Fibroblast of skin of right quadriceps (primary cell): ENCODE measurements at places on chromosomes 2 and 18.

GRCh38 chr2:42721898-42722297 is 42.0 kb downstream of the OXER1 start:
- no peak for DNase-seq

DNA sequence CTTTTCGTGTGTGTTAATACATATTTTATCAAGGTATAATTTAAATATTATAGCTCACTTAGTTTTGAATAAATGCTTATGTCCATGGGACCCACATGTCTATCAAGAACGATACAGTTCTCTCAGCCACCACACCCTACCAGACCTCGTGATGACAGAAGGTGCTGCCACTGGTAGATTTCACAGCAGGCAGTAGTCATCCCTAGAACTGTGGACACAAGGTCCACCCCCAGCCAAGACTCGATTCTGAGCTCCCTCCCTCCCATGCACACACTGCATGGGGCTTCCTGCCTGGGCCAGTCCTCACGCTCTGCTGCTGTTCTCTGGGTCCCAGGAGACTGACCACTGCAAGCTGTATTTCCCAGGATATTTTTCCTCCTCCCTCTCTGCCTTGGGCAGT is 26.5 kb upstream of the CREB1 start:
- peak; percentile 57 for DNase-seq

- DNase-seq = no peak
Observed at GRCh38 chr2:31192396-31192795, 24.9 kb downstream of the CAPN14 start.

DNA sequence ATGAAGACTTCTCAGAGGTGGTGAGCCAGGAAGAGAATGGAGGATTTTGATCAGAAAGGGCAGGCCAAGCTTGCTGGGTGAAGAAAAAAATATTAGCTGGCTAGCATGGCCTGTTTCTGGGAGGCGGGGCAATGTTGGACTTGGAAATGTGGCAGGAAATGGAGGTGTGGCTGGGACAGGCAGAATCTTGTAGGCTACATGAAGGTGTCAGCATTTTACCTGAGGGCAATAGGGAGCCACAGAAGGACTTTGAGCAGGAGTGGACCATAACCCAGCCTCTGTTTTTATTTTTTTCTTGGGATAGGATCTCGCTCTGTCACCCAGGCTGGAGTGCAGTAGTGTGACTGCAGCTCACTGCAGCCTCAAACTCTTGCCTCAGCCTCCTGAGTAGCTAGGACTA is 31.7 kb downstream of the EMX1 start:
- no peak for DNase-seq

GRCh38 chr2:216350214-216350791 is 22.0 kb downstream of the MARCHF4 start:
- peak; percentile 57 for DNase-seq

DNA sequence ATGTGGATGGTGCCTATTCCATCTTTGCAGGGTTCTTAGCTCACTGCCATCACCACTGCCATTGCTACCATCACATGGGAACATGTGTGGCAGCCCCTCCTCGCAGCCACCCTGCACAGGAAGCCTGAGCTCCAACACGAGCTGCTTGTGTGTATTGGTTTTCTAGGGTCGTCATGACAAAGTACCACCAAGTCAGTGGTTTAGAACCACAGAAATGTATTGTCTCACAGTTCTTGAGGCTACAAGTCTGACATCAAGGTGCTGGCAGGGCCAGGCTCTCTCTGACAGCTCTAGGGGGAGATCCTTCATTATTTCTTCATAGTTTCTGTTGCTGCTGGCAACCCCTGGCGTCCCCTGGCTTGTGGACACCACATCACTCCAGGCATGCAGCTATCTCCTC is 10.3 kb upstream of the IL1R2 start:
- no peak for DNase-seq

DNA sequence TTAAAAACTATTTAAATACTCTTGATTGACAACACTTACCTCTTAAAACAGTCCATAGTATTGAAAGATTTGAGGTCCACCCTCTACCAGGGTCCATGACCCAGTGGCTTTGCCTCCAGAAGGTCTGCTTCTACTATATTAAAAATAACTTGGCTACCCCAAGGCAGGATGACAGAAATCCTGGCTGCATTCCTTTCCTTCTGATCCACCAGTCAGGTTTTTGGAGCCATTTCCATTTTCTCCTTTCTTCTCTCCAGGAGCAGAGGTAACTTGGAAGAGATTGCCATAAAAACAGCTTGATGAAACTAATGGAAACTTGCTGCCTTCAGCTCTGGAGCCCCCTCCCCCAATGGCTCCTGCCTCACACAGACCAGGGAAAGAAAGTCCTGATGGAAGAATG is 2.6 kb upstream of the FAM171B start:
- no peak for DNase-seq

GRCh38 chr2:166932032-166932431 is 43.8 kb downstream of the XIRP2 start:
- DNase-seq = no peak

GRCh38 chr2:4518596-4518995 is 815.2 kb downstream of the DCDC2C start:
- no peak for DNase-seq

GRCh38 chr2:237380768-237381167 is 33.2 kb downstream of the COL6A3 start:
- DNase-seq = no peak

DNA sequence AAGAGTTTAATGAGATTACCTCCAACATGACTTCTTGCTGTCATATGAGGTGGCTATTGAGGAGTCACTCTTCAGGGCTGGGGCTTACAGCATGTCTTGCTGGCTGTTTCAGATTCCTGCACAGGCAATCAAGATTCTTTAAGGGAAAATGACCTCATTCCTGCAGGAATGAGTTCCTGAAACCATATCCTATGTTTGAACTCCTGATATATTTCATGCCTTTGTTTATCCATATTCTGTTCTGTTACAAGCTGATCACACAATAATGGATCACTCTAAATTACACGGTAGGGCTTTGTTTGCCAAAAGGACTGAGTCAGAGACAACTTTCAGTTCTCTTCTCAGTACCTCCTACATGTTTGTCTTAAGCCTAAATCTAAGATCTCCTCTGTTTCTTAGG is 879.8 kb upstream of the PIK3C3 start:
- peak; percentile 91 for DNase-seq

GRCh38 chr2:100317634-100318033 is 4.7 kb downstream of the LONRF2 start:
- DNase-seq = no peak

GRCh38 chr2:185628985-185629384 is 109.6 kb upstream of the FSIP2 start:
- no peak for DNase-seq

DNA sequence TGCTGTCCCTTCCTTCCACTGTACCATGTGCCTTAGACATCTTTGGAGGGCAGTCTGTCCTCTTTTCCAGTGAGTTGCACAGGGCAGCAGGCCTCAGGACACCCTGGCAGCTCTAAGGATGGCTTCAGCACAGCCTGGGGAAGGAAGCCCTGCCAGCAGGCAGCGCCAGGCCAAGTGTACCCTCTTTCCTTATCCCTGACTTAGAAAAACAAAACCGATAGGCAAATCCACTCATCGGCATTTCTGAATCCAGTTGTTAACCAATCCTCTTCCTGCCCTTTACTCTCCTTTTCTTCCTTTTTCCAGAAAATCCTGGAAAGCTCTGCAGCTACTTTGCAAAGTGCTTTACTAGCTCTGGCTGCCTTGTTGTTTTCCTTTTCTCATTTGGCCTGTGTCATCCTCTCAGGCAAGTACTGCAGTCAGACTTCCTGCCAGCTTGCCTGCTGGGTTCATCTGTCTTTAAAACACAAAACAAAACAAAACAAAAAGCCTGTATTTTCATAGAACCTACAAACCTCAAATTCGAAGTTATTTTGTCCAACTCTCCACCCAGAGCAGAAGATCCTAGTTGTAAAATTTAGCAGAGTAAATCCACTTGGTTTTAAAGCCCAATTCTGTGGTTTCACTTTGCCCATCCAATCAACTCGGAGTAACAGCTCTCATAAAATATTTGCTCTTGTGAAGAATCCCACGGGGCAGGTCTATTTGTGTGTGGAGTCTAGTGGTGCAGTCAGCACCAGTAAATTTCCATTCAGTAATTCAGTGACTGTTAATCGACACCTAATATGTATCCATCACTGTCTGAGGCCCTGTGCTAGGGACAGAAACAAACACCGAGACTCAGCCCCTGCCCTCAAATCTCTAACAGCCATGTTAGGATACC is 45.2 kb downstream of the PCBP1 start:
- DNase-seq = peak; percentile 49

DNA sequence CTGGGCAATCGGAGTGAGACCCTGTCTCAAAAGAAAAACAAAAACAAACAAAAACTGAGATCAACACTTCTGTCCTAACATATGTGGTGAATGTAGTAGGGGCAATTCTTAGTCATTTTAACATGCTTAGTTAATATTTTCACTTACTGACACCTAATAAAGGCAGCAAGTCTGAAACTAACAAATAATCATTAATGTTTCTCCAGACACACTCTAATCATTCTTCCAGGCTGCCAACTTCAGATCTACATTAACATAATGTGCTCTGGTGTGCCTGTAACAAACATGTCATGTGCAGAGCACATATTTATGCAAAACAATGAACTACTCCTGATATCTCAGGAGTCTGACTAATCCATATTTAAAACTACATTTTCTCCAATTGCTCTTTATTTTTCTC is 6.0 kb downstream of the KRCC1 start:
- DNase-seq = no peak

GRCh38 chr18:23585897-23586248 is 433 bp downstream of the NPC1 start:
- DNase-seq = no peak

GRCh38 chr2:210072922-210073509 is 70.6 kb downstream of the RPE start:
- DNase-seq = peak; percentile 31

DNA sequence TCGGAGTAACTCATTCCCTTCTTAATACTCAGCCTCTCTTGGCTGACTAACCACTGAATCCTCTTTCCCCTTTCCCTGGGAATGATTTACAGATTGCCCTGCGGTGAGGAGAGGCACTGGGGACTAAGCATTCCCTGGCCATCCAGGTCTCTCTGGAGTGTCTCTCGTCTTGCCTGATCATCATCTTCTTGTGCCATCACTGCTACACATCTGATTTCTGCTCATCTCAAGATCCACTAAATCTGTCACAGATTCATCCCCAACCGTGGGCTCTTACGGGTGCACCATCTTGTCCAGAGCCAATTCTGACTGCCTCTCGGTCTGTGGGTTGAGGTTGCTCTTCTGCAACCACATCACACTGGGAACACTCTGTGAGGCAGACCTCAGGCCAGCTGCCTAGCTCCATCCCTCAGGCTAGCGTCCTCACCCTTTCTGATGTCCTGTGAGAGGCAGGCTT is 12.0 kb downstream of the SFTPB start:
- DNase-seq = peak; percentile 78

DNA sequence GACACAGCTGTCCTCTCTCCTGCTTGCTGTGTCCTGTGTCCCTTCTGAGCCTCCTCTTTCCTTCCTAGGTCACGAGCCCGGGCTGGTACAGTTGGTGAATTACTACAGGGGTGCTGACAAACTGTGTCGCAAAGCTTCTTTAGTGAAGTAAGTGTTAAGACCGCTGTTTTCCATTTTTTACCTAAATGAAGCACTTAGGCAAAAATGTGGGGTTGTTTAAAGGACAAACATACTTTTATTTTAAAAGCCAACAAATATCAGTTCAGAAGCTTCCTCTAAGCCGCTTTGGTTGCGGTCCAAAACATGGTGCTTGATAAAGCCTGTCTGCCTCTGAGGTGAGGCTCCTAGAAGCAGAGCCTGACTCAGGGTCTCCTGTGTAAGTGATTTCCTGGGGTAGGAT is 3.9 kb downstream of the TTL start:
- DNase-seq = no peak

DNA sequence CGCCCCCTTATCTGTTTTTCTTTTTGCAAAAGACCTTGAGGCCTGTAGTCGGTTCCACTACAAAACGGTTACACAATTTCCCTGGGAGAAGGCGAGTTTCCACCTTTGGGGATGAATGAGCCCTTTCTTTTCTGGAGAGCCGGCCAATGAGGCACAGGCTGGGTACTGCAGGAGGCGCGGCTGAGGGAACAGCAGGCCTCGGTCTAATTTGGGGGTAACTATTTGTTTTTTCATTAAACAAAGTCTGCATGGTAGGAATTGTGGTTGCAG is 129.2 kb downstream of the MYCN start:
- no peak for DNase-seq

- no peak for DNase-seq
Observed at GRCh38 chr2:203037026-203037425, 22.4 kb downstream of the NBEAL1 start.

- DNase-seq = no peak
Observed at GRCh38 chr18:73952296-73952946, 195.2 kb downstream of the FBXO15 start.

DNA sequence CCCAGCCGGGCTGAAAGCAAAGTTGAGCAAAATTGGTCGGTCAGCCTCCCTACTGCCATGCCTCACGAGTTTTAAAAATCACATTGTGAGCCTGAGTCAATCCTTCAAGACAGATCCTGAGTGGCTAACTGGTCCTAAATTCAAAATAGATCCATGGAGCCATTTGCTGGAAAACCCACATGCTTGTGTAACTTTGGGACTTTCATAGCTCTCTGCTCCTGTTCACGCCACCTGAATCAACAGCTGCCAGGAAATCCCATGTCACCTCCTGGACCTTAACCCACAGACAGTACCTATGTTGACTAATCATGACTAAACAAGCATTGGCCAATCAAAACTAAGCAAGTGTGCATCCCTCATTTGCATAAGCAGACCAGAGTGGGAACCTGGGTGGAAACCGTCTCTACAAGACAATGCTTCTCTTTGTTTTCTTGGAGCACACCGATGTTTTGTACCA is 42.8 kb upstream of the LDLRAD4 start:
- DNase-seq = no peak

DNA sequence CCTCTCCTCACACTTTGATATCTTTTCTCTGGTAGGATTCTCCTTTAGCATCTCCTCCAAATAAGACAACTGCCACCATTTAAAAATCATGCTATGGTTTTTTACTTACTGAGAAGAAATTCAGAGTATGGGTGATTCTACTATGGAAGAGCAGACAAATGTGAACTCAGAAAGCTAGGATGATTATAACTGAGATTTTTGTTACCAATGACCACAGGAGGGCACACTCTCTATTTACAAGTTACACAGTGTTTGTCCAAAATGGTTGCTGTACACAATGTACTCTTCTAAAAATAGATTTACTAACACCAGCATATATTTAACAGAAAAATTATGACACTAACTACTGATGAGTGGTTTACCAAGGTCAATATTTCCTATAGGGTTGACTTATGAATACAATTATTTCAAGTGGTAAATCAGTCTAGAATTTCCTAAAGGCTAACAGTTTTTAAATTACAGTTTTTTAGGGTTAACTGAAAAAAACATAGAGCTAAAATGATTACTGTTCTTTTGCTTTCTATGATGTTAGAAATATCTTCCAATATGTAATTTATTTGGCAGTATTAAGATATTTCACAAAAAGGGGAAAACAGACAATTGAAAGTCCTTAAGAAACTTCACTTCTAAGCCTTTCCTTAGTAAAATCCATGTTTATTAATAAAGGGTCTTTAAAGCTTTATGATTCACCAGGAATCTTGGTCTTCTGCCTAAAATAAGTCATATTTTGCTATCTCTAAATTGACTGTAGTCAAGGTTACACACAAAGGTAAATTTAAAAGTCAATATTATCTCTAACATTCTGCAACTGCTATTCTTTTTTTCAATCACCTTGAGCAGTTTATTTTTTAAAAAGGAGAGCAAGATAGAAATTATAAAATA is 57.2 kb downstream of the MAP4K3 start:
- peak; percentile 51 for DNase-seq

GRCh38 chr18:75159646-75160356 is 49.1 kb downstream of the PTGR3 start:
- no peak for DNase-seq
